ENCODE measurements at places on chromosomes 1 and 21.

DNA sequence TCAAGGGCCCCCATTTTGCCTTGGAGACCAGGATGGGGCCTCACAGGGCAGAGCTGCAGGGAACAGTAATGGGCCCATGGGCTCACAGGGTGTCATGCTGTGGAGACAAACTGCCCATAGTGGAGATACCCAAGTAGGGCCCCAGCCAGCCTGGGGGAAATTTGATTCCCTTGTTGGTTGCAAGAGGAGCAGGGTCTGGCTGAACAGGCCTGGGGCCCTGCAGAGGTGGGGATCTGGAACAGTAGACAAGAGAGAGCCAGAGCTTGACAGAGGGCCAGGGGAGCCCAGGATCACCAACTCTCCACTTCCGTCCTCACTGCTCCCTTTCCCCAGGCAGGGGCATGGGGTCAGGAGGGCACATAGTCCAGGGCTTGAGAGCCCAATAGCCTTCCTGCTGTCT, 8.7 kb downstream of the S100B start:
- no peak for DNase-seq

GRCh38 chr1:211339631-211340041, 13.0 kb downstream of the TRAF5 start:
- DNase-seq: no peak

- no peak for DNase-seq
These were observed 43.6 kb upstream of the ETV3 start for GRCh38 chr1:157181790-157182189.

- DNase-seq: no peak
These were observed 54.1 kb upstream of the NCAM2 start for GRCh38 chr21:20944139-20944538.

DNA sequence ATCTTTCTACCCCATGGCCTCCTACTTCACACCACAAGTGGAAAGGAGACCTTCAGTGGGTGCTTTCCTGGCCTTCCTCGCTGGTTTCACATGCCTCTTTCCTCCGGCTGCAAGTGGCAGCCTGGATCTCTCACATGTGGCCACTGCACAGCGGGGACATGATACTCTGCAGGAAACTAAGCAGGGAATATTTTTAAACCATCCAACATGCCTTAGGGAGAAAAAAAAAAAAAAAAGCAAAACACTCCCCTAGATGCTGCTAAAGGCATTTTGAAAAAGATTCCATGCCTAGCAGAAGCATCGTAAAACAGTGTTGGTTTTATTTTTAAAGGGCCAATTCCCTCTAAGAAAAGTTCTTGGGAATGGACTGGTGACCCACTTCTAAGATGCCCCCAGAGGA, 12.2 kb upstream of the GJA5 start:
- no peak for DNase-seq

DNA sequence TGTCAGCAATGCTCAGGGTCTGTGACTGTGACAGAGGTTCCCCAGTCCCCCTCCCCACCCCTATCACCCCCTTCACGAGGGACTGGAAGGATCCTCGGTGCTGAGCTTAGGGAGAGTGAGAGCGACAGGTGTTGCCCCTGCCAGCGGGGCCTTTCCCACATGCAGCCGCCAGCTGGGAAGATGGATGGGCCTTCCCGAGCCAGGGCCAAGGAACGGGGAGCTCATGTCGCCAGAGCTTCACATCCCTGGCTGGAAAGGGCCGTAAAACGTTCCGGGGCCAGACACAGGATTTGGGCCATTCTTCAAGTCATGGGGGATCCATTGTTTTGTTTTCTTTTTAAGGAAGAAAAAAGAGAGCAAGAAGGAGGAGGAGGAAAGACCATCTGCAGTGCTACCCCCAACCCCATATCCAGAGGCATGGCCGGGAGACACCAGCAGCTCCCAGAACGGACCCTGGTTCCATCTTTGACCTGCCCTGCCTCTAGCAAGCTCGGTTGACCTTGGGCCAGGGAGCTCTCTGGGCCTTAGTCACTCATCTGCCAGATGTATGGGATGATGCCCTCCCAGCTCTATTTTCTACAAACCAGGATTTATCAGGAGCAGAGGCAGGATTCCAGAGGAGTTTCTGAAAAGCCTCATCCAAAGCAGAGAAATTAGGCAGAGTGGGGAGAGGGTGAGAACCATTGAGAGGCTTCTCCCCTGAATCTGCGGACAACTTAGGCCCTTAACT, 54.1 kb downstream of the TAS1R2 start:
- no peak for DNase-seq

Measured in NCI-H1436 treated with DMSO at 0.1 percent for 48 hours (cell line).